ENCODE measurements at places on chromosomes 12 and 14.
A peak's percentile ranks its signal among the peaks of the same experiment; 100 is the strongest.

DNA sequence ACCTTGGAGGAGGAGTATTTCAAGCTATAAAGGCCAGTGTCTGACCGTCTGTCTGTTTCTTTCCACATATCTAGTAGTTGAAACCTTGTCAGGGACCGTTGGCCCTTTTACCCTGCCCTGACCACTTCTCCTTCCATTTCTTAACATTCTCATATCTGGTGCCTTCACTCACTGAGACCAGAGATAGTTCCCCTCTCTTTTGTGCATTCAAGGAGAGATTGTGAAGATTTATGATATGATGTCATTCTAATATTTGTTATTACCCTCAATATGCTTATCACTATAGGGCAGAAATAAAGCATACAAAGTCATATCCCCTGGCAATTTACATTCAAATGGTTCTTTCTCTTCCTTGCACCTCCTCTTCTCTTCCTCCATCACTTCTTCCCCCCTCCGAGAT lies 83.3 kb downstream of the PLXNC1 start:
- no peak for DNase-seq

DNA sequence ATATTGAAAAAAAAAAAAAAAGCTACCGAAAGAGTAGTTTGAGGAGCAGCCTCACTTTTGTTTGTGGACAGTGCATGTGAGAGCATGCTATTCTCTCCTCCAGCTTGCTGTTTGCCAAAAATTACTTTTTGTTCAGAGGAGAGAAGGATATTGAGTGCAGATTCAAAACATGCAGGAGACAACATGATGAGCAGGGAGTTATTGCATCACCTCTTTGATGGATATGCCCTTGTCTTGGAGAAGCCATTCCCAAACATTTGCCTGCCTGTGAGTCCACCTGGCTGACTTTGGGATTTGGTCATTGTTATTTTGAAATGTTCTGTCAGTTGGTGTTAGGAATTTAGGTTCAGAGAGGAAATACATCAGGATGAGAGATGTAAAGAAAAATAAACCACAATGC lies 2.4 kb downstream of the C12orf75 start:
- no peak for DNase-seq

DNA sequence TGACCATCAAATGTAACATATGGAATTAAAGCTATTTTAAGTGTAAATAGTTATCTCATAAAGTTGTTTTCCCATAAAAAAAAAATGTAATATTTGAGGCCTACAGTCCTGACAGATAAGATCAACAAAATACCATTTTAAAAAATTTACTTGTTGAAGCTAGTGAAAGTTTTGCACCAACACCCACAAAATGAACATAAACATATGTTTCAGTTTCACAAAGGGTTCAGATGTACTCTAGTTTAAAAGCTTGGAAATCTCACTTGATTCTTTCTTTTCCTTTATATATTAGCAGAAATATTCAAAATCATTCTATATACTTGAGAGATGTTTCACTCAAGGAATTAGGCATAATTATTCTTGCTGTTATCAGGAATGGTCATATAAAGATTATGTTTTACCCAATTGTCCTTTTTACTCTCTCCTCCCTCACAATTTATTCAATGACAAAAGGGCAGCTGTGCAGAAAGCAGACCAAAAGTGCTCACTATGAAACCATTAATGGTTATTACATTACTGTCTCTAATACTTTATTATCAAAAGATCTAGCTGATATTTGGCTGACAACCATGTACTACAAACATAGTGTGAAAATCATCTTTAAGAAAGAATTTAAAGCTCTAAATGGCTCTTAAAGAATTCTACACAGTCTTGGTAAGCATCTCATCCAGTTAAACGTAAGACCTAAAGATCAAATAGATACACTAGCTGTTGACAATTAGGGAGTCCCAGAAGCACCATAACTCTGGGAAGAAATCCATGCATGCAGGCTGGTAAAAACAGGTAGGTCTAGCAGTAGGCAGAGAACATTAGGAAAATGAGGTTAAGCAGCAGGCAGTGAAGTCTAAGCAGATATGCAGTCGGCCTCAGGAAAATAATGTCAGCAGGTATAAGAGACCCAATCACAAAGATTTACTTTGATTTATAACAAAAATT lies 28.8 kb downstream of the KIF21A start:
- no peak for DNase-seq

GRCh38 chr14:35213869-35214387 lies 78.3 kb upstream of the PSMA6 start:
- peak; percentile 8 for DNase-seq

DNA sequence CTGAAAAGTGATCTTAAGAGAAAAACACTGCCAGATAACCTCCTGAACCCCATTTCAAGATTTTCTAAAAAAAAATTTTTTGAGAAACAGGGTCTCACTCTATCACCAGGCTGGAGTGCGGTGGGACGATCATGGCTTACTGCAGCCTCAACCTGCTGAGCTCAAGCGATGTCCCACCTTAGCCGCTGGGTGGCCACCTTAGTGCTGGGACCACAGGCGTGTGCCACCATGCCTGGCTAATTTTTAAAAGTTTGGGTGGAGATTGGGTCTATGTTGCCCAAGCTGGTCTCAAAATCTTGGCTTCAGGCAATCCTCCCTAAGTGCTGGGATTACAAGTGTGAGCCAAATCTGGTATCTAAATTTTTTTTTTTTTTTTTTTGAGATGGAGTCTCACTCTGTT lies 3.4 kb downstream of the PNMA1 start:
- DNase-seq: no peak

- no peak for DNase-seq
Measured at GRCh38 chr12:114698566-114699163, 14.7 kb upstream of the TBX3 start.

- DNase-seq: no peak
Measured at GRCh38 chr14:105118646-105119407, 49.7 kb downstream of the JAG2 start.

GRCh38 chr12:6925540-6926279 lies 2.0 kb upstream of the ATN1 start:
- peak; percentile 90 for DNase-seq

DNA sequence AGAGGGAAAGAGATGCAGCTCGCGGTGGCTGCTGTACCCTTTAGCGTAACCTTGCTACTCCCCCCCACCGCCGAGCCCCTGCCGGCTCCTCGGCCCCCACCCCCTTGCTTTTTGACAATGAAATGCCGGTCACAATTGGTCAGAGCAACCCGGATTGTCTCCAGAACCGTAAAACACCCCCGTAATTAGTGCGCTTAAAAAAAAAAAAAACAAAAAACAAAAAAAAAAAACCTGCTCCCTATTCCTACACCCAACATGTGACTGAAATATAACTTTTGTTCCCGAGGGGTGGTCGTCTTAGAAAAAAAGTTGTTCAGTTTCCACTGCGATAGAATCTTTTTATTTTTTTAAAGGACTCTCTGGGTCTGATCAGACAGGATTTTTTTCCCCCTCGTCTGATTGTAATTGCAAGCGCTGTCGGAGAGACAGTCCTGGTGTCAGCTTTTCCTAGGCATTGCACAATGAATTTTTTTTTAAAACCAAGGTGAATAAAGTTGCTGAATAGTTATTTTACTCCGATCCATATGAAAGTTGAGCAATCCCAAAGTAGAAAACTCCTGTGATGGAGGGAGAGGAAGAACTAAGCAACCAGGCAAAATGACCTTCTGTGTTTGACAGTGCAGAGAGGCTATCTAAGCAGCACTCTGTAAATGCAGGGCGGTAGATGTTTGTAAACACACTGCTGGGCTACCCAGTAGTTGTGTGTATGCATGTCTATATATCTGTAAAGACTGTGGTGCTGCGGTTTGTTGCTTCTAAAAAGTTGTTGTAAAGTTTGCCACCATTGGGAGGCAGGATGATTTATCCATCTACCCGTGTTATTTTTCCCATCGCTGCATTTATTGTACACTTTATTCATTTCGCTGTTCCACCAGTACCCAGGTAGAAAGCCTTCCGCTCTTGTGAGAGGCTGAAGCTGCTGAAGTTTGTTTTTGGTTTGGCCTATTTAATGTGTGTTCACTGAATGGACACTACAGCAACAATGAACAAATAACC lies 1.1 kb downstream of the ETV6 start:
- peak; percentile 39 for DNase-seq

GRCh38 chr12:115968211-115968610 lies 309.3 kb downstream of the MED13L start:
- DNase-seq: no peak

GRCh38 chr12:3929875-3930615 lies 56.8 kb upstream of the PARP11 start:
- DNase-seq: no peak

DNA sequence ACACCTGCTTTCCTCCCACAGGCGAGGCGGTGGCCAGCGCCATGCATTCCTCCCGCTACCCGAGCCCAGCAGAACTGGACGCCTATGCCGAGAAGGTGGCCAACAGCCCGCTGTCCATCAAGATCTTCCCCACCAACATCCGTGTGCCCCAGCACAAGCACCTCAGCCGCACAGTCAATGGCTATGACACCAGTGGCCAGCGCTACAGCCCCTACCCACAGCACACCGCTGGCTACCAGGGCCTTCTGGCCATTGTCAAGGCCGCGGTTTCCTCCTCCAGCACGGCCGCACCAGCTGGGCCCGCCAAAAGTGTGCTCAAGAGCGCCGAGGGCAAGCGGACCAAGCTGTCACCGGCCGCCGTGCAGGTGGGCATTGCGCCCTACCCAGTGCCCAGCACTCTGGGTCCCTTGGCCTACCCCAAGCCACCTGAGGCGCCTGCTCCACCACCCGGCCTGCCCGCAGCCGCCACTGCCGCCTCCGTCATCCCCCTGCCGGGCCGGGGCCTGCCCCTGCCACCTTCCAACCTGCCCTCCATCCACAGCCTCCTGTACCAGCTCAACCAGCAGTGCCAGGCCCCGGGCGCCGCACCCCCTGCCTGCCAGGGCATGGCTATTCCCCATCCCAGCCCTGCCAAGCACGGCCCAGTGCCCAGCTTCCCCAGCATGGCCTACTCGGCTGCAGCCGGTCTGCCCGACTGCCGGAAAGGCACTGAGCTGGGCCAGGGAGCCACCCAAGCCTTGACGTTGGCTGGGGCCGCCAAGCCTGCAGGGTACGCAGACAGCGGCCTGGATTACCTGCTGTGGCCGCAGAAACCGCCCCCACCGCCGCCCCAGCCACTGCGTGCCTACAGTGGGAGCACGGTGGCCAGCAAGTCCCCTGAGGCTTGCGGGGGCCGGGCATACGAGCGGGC lies 54.6 kb downstream of the FAM222A start:
- no peak for DNase-seq

Measured in fibroblast of upper back skin (primary cell).